ENCODE measurements at places on chromosomes 13 and 19.
A peak's percentile ranks its signal among the peaks of the same experiment; 100 is the strongest.

- no peak for DNase-seq
Measured at GRCh38 chr19:752652-753517, 2.0 kb downstream of the MISP start.

DNA sequence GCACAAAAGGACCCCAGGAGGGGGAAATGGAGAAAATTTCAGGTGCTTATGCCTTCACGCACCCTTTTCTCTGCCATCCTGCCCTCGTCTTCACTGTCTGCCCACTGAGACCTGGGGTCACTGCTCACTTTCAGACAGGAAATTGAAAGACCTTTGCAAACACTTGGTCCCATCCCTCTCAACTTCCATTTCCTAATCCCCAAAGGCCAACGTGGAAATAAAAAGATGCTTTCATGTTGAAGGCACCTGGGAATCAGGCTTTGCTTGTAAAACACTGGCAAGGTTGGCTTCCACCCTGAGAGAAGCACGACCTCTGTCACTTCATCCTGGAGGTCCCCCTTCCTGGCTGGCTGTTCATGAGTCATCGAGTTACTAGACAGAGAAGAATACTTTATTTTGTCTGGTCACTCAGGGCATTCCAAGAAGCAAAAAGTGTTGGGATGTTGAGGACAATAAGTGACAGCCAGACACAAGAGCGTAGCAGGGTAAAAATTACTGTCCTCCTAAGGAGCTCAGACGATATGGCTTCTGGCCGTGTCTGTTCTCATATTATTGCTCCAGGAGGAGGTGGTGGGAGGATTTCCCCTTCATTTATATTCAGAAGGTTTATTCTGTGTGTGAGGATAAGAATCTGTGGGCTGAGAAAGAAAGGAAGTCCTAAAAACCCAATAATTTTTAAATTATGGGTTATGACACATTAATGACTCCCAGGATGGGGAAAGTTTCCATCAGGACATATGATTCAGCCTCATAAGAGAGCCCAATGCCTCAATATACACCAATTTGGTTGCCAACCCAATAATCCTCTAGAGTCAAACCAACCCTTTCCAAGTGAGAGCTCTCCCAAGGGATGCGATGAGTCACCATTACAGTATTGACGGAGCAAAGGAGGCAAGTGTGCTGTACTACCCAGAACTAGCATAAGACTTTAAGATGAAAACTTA, 409.0 kb downstream of the COG6 start:
- no peak for DNase-seq

DNA sequence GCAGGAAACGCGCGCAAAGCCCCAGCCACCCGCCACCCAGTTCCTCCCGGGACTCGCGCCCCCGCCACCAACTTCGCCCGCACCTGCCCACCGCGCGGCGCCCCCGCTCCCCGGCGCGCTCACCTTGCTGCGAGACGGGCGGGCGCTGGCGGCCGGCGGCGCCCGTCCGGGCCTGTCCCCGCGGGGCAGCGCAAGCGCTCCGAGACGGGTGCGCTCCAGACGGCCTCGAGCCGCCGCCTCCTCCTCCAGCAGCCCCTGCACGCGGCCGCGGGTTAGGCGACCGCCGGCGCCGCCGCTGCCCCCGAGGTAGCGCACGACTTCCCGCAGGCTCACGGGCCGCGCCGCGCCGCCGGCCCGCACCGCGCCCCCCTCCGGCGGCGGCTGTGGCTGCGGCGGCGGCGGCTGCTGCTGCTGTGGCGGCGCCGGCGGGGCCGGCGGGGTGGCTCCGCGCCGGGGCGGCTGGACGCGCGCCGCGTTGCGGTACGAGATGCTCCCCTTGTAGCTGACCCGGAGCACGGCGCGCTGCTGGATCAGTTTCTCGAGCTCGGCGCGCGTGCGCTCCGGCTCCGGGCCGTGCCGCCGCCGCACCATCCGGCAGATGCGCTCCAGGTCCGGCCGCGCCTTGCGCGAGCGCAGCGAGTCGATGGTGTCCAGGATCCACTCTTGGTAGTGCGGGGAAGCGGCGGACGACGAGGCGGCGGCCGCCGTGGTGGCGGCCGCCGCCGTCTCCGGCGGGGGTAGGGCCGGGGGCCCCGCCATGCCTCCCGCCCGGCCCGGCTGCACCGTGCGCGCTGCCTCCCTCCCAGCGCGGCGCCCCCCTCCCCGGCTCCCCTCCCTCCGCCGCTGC, 666 bp downstream of the SAMD1 start:
- DNase-seq: peak; percentile 15

DNA sequence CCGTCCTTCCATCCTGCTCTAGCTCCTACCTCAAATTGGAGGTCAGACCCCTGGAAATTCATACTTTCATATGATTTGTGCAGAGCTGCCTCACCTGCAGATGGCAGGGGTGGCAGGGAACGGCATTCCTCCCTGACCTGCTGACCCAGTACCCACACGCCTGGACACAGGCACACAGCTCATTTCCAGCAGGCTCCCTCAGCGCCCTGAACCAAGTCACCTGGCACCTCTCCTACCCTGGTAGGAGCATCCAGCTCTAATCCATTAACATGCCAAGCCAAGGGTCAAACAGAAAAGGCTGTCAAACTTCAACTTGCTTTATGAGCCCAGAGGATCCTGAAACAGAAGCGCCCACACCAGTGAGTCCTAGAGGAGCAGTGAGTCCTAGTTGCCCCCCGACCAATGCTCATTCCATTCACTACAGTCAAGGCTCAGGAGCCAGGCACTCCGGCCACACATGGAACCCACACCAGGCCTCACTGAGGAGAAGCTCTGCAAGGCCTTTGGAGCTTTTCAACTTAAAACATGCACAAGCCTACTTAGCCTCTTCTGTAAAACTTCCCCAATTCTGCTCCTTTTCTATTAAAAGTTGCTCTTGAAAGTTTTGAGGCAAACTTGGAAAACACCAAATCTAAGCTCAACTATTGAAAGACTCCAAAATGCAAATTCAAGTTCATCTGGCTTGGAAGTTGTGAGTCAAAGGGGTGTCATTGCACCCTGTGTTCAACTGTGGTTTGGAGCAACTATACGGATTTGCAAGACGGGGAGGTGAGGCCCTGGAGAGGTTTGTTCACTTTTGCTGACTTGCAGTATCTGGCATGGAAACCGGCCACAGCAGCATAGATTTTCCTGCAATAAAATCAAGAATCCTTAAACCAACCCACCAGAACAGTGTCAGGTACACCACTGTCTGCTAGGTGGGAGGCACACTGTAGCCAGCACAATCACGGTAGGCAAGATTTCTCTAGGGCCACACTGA, 96.7 kb downstream of the CRYL1 start:
- no peak for DNase-seq

DNA sequence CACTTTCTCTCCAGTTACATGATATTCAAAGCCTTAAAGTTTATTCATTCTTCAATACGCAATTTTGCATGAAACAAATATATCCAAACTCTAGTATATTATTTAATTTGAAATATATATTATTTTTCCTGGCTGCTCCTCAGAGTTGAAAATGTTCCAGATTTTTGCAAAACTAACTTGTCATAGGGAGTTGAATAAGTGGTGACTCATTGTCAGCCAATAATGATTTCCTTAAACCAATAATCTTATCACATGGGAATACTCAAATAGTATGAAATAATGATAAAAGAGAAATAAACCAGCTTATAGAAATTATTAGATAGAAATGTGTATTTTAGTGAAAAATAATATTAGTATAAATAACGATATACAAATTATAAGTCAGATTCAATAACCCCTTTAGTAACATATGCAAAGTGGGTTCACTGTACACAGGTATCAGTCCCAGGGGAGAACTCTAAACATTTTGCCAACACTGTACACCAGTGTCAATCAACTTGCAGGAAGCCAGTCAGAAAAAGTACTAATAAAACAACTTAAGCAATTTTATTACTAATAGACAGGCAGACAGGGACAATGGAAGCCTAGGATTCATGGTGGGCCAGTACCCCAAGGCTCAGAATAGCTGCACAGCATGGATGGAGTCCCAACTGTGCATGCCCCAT, 222.6 kb upstream of the KLHL1 start:
- DNase-seq: no peak

GRCh38 chr13:39760521-39760920, 105.1 kb downstream of the COG6 start:
- DNase-seq: no peak

DNA sequence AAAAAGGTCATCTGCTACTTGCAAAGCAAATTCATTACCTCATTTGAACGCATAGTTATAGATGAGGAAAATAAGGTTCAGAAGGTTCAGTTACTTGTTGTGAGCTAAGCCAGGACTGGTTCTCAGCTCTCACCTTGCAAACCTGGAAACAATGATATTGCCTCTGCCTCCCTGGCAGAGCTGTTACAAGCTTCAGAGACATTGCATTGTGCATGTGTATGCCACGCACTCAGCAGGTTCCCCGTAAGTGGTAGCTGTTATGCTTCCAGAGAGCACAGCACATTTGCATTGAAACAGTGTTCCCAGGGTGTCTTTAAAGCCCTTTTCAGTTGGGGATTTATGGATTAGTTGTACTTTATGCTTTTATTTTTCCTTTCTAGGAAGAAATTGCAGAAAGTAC, 80.6 kb downstream of the DGKH start:
- no peak for DNase-seq

DNA sequence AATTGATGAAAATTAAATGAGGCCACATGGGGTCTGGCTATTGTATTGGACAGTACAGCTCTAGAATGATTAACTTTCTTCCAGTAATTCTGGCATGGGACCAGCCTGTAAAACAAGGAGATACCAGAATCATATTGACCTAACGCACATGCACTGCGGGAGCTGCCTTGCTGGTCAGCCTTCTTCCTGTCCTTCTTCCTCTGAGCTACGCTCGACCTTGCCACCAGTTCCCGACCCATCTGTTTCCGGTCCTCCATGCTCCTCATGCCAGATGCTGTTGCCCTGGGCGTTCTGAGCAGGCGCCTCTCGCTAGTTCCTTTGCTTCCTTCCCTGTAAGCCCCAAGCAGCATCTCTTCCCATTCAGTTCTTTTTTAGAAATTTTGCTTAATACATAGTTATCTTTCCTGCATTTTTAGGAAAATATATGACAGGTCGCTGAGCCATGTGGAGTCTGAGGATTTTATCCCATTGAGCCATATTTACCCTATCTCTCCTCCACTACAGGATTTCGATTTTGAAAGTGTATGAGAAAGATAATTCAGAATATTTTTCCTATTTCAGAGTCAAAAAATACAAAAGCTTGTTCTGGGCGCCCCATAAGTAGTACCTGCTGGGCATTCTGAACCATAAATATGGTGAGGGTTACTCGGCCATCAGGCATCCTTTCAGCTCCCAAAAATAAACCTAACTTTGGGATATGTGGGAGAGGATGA, 38.6 kb downstream of the TNFRSF19 start:
- DNase-seq: no peak

- no peak for DNase-seq
Measured at GRCh38 chr19:11489378-11489777, 8.5 kb upstream of the ELAVL3 start.

DNA sequence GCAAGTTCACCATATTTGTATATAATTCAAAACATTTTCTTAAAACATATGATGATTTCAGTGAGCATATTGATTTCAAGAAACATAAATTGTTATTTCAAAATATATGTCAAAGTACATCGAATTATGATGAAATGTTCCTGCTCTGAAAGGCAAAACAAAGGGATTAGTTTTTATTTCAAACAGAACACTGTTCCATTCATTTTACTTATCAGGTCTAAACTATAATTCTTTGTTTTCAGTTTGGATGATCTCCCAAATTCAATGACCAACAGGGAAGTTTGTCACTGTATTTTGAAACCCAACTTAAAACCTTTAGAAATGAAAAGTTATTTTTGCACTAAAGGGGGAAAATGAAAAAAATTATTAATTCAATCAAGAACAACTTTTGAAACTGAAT, 610.2 kb downstream of the SLITRK1 start:
- DNase-seq: no peak

GRCh38 chr13:67351909-67352308, 121.8 kb upstream of the PCDH9 start:
- DNase-seq: no peak

DNA sequence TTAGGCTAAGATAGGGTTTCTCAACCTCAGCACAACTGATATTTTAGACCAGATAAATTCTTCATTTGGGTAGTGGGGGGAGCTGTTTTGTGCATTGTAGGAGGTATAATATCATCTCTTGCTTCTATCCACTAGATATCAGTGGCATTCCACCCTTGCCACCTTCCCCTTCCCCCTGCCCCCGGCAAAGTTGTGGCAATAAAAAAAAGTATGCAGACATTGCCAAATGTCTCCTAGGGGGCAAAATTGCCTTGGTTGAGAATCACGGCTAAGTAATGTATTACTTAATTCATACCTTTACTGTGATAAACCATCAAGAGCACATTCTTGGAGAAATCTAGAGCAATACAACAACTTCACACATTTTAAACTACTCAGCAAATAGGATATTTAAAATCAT, 51.4 kb downstream of the UBL3 start:
- no peak for DNase-seq

DNA sequence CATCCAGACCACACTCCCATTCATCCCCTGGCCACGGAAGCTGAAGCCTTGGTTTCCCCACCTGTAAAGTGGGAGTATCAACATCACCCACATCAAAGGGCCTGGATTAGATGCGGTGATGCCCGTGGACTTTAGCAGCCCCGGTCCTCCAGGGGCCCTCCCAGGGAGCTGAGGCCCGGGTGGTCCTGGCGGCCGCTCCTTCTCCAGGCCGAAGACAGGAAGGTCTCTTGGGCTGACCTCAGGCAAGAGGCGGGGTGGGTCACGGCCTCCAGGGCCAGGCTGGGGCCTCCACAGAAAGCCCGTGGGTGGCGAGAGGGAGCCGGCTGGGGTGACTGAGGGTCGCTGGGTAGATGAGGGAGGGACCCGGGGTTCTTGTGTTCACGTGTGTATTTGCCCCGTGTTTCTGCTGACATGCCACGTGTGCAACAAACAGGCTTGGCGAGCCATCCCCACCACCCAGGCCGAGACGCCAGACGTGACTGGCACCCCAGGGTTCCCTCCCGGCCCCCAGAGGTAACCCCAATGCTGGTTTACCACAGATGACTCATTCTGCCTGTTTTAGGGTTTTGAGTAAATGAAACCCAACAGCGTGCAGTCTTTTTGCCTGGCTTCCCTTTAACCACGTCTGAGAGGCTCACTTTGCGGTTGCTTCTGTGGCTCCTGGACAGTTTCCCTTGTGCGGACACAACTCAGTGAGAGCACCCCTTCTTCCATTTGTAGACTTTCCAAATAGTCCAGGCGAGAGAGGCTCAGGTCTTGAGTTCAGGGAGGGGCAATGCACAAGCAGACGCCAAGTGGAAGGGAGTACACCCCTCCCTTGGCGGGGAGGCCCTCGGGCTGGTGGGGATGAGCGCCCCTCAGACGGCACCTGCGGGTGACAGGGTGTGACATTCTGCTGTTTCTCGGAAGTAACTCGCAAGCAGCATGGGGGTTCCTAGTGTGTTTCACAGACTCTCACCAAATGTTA, 42.9 kb downstream of the C13orf46 start:
- DNase-seq: no peak

- DNase-seq: no peak
Measured at GRCh38 chr13:21033212-21033840, 28.1 kb downstream of the LATS2 start.
